ENCODE measurements at places on chromosomes 2 and 18.
A peak's percentile ranks its signal among the peaks of the same experiment; 100 is the strongest.

DNA sequence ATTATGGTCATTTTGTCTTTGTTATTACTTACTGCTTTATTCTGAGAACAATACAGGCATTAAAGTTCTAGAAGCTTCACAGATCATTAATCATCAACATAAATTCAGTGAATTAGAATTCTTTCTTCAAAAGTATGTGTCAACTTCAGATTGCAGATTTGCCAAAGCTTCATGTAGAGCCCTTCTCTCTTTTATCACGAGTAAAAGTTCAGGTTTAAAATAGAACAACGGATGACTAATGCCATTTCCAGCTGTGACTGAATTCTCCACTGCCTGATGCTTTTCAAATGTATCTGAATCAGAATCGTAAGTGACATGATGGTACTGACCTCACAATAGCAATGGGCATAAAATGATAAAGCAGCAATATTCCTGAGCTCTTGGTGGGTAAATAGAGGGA is 116.0 kb downstream of the ABCA12 start:
- DNase-seq, result peak; percentile 66

DNA sequence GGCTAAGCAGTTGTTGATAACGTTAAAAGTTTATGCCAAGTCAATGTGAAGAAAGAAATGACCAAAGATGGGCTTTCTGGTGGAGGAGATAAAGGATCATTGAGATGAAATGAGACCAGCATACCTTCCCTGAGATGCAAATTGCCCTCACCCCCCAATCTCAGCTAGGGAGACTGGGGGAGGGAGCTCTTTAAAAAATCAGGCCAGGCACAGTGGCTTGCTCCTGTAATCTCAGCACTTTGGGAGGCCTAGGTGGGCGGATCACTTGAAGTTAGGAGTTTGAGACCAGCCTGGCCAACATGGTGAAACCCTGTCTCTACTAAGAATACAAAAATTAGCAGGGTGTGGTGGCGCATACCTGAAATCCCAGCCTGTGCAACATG is 30.9 kb upstream of the KCMF1 start:
- no peak for DNase-seq

GRCh38 chr2:48162742-48163141 is 256.4 kb upstream of the FBXO11 start:
- no peak for DNase-seq

DNA sequence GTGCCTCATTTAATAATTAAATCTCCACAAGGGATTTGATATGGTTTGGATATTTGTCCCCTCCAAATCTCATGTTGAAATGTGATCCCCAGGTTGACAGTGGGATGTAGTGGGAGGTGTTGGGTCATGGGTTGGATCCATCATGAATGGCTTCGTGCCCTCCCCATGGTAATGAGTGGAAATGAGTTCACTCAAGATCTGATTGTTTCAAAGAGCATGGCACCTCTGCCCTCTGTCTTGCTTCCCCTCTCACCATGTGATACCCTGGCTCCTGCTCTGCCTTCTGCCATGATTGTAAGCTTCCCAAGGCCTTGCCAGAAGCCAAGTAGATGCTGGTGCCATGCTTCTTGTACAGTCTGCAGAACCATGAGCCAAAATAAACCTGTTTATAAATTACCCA is 15.0 kb upstream of the RAB27B start:
- DNase-seq, result no peak

GRCh38 chr18:36191286-36191685 is 4.0 kb downstream of the MOCOS start:
- DNase-seq, result no peak

DNA sequence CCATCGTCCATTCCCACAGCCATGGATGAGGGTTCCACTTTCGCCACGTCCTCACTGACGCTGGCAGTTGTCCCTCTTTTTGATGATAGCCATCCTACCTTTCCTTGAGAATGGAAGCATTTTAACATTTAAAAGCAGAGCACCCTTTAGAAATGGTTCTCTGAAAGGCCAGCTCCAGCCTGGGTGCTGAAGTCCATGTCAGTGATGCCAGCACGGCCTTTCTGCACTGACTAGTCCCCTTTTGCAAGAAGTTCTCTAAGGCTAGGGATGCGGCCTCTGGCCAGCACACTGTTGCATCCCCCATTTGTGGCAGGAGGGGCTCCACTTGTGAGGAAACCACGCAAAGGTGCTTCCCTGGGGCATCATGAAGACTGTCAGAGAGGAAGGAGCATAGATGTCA is 203.5 kb downstream of the MGAT5 start:
- DNase-seq, result no peak

DNA sequence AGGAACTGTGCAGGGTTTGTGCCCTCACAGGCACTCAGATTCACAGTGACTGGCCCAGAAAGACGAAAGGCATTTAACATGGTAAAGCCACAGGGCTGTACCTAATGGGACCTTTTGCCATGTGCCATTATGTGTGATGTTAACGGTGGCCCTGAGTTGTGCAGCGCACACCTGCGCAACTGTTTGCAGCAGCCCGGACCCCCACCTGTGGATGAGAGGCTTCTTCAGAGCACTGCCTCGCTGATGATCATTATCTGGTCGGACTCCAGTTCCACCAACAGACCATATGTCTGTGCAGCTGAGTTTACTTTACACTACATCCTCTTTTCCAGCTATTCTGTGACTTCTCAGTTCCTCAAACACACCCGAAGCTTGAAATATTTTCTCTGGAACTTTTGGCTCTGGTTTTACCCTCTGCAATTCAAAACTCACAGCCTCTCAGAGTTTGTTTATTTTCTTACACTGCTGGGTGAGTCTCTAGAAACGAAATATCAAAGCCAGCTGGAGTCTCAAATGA is 35.6 kb upstream of the UBE2F start:
- DNase-seq, result peak; percentile 70

- no peak for DNase-seq
Observed at GRCh38 chr18:26768385-26768784, 97.1 kb downstream of the AQP4 start.

DNA sequence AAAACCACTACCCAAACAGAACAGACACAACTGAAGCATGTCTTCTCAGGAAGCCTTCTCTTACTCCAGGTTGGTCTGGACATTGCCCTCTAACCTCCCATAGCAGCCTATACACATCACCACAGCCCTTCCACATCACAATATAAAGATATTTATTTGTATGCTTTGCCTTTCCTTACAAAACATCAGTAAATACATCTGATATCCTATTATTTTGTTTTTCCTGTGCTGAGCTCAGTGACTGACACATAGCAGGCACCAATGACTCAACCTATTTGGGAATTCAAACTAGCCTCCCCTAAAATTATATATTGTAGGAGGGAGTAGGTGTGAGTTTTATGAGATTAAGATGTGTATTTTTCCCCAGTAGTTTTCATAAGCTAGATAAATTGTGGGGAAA is 28.8 kb downstream of the SLC40A1 start:
- DNase-seq, result no peak

DNA sequence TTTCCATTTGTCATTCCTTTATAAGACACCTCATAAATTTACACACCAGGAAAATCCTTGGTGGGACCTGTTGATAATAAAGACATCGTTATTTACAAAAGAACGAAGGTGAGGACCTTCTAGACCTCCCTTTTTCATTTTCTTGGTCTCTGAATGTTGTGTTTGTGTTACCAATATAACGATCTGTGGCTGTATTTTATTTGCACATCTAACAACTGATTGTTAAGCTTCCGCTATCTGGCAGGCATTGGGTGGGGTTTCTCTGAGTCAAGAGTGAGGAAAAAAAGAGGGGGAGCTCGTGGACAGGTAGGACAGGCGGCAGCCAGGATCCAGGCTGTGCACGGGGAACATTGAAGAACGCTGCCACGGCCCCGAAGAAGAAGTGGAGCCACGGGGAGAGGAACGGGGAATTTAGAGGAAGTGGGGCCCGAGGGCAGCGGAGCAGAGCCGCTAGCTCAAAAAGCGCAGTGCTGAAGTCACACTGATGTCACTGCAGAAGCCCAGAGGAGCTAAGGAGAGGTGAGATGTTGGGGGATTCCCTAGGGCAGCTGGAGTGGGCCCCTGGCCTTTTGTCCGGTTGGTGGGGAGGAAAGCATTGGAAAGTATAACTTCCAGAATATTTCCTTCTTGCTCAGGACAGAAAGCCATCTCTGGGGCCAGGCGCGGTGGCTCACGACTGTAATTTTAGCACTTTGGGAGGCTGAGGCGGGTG is 20.9 kb upstream of the DNMT3A start:
- no peak for DNase-seq

DNA sequence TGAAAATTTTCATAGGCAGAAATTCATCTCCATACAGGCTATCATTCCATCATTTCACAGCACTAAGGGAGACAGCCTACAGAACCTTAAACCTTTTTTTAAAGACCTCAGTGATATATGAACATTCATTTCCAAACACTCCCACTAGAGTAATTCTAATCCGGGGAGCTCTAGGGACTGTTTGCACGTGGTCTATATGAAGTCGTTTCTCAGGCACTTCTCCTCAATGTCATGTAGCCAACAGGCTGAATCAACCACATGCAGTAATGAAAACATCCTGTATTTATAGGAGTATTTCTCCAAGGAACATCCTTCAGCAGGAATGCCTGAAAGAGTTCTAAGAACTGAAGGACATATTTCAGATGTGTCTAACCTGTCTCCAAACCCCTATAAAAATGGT is 97.3 kb upstream of the CREB1 start:
- DNase-seq, result peak; percentile 65
